Memory B cell (primary cell): ENCODE measurements at places on chromosomes 11 and 22.

GRCh38 chr22:44211946-44212930 lies 31.5 kb downstream of the PARVG start:
- no peak for DNase-seq

- no peak for DNase-seq
Observed at GRCh38 chr11:117231842-117232091, at the start of gene PCSK7. TSS of gene PCSK7 (minus strand) at chr11:117232073. CDS start at chr11:117229844, 2,229 bp downstream.

DNA sequence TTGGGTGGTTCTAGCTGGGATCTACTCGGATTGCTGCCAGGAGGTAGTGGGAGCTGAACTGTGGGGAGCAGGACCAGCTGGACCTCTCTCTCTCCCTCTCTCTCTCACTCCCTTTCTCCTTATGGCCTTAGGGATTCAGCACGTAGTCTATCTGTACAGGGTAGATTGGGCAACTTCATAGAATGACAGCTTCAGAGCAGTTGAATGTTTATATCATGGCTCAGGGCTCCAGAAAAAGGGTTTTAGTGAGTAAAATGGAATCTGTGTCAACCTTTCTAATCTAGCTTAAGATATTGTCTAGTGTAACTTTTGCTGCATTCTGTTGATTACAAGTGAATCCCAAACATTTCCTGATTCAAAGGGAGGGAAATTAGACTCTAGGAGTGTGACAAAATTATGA lies 127.7 kb upstream of the PDGFD start:
- DNase-seq, result no peak

DNA sequence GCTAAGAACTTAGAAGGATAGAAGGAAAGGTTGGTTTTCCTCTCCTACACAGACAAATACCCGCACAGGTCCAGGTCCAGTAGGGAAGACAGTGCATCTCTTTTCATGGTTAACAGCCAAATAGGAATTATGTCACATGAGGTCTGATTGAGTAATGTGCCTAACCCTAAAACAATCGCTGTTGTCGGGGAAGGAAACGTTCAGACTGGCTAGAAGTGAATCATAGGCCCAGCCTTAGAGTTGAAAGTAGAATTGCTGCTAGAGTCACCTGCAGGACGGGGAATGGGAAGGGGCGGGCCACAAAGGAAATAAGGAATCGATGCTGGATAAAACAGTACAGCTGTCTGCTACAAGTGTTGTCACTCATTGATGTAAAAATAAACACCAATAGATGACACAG lies 12.4 kb upstream of the HTATIP2 start:
- no peak for DNase-seq

DNA sequence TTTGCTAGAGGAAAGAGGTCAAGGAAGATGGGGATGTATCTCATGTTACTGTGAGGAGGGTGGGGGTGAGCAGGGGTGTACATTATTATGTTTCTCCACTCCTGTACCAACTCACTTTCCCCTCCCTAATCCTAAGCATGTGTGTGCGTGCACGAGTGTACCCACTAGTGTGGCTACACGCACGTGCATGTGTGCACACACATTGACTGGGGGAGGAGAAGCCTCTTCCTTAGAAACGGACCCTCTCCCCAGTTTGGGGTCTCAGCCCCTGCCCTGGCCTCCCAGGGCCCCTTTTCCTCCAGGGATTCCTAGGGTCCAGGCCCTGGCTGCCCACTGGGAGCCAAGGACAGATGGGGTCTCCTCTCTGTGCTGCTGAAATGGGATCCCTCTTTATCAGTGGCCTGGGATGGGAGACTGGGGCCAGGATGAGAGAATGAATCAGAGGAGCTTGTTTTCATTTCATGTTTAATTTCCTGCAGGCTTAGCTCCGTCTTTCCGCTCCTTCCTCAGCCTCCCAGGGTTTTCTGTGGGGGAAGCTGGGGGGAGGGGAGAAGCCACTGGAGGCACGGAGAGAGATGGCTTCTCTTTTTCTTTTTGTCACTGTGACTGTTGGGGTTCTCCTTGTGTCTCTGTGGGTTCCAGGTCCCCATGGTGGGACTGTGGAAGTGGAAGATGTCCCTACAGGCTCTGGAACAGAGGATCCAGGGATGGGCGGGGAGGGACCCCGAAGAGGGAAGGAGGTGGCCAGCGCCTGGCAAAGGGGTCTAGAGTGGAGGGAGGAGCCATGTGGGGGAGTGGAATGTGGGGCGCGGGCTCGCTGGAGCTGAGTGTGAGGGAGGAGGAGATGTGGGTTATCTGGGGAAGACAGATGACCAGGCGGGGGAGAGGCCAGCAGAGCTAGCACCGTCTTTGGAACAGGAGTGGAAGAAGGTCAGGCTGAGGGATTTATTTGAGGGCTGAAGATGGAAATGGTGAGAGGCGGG lies 40.3 kb downstream of the ALX4 start:
- no peak for DNase-seq

- DNase-seq, result no peak
Observed at GRCh38 chr11:6233984-6234386, 451 bp downstream of the FHIP1B start.

DNA sequence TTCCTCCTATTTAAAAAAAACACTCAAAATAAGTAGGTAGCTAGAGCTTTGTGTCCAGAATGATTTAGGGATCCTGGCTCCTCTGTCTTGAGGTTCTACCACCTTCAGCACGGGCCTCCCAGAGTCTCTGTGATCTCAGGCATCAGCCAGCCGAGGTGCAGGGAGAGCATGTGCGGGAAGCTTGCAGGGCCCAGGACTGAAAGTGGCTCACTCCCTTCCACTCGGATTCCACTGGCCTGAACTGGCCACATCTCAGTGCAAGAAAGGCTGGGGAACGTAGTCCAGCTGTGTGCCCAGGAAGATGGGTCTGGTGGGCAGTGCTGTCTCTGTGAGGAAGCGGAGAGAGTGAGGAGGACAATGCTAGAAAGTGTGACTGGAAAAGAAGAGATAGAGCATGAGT lies 68.3 kb upstream of the MYOD1 start:
- no peak for DNase-seq

DNA sequence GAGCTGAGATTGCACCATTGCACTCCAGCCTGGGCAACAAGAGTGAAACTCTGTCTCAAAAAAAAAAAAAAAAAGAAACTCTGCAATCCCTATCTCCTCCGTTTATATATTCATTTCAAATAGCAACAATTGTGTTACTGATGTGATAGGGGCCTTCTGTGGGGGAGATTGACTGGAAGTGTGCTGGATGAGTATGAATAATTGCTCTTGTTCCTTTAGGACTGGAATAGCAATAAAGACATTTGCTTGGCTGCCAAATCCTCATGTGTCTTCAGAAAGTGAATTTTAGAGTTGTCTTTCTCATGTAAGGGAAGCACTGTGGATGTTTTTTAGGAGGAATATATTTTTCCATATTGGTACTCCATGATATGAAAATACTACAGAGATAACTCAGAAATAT lies 21.1 kb upstream of the ME3 start:
- no peak for DNase-seq

DNA sequence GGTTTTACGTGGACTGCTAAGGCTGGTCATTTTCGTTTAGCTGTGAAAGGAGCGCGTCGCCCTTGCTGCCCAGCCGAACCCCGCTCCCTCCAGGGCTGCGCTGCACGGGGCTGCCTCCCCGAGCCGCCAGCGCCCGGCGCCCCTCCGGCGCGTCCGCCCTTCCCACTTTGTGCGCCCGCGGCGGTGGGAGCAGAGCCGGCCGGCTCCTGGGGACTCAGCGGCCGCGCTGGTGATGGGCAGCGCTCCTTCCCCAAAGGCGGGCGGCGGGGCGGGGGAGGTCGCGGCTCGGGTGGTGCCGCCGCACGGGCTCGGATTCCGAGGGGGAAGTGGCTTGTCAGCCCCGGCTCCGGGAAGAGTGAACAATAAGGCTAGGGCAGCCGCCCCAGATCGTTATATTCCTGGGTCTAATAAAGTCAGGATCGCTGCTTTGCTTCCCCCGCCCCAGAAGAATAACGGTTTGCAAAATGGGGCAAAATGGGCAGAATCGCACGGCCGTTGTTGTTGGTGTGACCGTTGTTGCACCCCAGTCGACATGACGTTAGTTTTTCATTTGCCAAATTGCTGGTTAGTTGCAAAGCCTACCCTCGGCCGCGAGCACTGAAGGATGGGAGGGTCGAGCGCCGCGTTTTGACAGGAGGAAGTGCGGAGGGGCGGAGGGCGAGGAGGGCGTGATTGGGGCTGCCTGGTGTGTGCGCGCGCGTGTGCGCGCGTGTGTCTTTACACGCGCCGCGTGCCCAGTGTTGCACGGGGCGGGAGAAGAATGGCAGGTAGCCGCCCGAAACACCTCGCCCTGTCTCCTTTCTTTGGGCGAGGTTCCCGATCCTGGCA lies 745 bp downstream of the NCAM1 start:
- DNase-seq, result no peak

DNA sequence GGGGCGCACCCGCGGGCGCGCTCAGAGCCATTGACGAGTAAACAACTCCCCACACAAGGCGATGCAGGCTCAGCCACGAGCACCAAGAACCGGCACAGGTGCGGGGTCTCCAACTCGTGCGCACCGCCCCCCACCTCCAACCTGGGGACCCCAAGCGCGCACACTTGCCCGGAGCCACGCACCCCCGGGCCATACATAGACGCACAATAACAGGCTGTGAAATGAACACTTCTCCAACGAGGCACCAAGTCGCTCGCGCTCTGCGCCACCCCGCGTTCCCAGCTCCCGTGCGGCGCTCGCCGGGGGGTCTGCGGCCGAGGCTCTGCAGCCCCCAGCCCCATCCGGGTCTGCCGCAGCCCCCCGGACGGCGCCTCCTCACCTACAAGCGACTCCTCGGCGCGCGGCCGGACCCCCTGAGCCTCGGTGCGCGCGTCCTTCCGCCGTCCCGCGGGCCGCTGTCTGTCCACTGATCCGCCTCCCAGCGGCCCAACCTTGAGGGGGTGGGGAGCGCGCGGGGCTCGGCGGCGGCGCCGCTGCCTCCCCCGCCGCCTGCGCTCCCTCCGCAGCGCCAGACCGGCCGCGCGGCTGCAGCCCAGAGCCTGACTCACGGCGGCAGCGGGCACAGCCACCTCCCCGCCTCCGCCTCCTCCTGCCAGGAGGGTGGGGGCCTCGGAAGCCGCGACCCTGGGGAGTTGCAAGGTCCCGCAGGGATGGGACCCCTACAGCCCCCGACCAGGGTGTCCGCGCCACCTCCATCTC lies 1.6 kb downstream of the IFITM10 start:
- no peak for DNase-seq

DNA sequence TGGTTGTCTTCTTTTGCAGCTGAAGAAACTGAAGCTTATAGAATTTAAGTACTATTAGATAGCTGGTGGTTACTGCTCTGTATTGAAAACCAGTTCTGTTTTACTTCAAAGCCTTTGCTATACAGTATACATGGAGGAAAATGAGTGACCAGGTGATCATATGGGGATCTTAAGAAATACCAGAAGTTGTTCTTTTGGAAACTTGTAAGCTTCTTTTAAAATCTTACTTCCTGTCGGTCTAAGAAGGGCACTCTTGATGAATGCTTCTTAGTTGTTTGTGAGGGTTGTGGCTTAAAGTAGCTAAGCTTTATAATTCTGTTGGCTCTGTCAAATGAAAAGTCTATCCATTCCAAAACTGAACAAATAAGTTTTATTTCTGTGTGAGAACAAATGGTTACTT lies 55.2 kb downstream of the PDE3B start:
- no peak for DNase-seq

- DNase-seq, result no peak
Observed at GRCh38 chr11:111764621-111765020, 1.6 kb downstream of the PPP2R1B start.

- no peak for DNase-seq
Observed at GRCh38 chr22:35426801-35427140, 26.8 kb downstream of the MCM5 start.

- DNase-seq, result no peak
Observed at GRCh38 chr22:25545672-25546071, 18.8 kb upstream of the GRK3 start.

- no peak for DNase-seq
Observed at GRCh38 chr11:47222696-47223095, 7.9 kb downstream of the DDB2 start.

- DNase-seq, result no peak
Observed at GRCh38 chr22:45318558-45319323, 9.0 kb downstream of the FAM118A start.

DNA sequence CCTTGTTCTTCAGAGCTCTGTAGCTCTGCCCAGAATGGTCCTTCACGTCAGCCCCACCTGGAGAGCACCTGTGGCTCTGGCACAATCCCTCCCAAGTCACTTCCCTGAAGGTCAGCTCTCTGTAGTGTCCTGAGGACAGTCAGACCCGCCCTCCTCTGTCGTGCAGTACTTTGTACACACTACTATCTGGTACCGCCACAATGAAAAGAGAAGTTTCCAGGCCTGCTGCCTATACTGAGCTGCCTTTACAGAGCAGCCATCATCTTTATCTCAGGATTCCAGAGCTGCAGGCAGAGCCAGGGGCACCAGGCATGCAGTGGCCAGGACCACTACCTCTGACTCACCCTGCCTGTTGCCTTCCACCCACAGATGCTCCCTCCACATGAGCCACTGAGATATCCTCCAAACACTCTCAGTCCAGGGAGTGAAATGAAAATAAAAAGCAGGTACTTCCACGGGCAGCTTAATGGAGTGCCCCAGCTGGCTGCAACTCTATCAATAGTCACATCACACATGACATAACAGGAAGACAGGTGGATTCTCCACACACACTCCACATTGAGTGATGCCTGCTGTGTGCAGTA lies 7.3 kb downstream of the PACSIN2 start:
- DNase-seq, result no peak

- no peak for DNase-seq
Observed at GRCh38 chr11:114612686-114613085, 17.1 kb upstream of the NXPE4 start.

DNA sequence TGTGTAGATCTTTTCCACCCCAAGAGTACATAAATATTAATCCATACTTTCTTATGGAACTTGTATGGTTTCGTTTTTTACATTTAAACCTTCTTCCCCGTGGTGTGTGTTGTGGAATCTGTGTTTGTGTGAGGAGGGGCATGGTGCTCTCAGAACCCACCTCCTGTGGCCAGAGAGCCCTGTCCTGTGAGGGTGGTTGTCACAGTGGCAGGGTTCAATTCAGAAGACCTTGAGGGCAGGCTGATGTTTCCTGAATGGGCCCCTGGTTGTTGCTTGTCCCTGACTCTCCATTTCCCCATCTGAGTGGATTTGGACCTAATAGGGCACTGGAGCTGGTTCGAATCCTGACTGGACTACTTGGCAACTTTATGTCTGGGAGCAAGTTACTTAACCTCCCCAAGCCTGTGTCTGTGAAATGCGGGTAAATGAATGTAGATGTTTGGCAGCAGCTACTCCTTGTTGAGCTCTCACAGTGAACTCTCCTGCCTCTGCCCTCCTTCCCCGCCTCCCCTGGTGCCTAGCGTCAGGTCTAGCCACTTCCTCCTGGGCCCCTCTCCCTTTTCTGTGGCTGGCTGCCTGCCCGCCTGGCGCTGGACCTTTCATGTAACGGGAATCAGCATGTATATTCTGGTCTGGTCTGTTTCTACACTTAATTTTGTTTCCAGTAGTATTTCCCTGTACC lies 7.3 kb downstream of the NEAT1 start:
- DNase-seq, result no peak
